ENCODE measurements at places on chromosomes 11 and 22.

- DNase-seq = no peak
These were observed 1.8 kb downstream of the TBC1D22A start for GRCh38 chr22:46764140-46764680.

DNA sequence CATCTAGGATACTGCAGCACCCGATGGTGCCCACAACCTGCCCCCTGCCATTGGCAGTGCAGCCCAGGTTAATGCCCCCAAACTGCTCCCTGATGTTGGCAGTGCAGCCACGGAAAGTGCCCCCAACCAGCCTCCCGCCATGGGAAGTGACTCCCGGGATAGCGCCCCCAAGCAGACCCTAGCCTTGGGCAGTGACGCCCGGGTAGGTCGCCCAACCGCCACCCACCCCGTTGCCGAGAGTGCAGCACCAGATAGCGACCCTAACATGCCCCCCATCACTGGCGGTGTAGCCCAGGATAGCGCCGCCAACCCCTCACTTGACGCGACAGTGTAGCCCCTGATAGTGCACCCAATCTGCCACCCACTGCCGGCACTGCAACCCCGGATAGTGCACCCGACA is 38.5 kb downstream of the C22orf42 start:
- DNase-seq = no peak

DNA sequence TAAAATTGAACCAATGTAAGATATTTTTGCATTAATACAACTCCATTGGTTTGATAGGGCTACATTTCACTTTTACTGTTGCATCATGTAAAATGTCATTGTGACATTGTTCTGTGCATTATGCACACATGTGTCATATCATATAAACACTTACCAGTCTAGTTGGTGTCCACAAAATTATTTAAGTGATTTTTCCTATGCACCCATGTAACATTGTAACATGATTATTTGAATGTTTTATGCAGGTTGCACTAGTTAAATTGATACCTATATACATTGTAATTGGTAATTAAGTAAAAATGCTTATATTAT is 9.6 kb upstream of the BIRC3 start:
- no peak for DNase-seq

DNA sequence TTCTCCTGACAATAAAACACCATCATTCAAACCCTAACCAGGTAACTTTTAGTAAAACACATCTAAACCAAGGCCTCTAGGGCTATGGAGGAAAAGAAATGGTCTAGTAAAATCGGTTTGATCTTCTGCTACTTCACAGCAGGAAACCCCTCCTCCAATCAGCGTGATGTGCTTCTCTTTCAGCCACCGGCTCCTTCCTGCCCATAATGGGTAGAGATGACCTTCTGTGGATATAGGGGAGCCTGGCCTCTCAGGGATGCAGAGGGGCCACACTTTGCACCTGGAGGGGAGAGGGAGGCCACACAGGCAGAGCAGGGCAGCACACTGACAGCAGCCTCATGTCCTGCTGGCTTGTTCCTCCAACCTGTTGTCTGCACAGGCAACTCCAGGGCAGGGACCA is 6.9 kb downstream of the EHD1 start:
- no peak for DNase-seq

GRCh38 chr11:78567209-78567608 is 7.5 kb downstream of the NARS2 start:
- no peak for DNase-seq
